BJ (cell line): ENCODE measurements at places on chromosomes 6 and 20.

GRCh38 chr6:120899932-120900331 lies 434.3 kb downstream of the TBC1D32 start:
- DNase-seq = no peak

DNA sequence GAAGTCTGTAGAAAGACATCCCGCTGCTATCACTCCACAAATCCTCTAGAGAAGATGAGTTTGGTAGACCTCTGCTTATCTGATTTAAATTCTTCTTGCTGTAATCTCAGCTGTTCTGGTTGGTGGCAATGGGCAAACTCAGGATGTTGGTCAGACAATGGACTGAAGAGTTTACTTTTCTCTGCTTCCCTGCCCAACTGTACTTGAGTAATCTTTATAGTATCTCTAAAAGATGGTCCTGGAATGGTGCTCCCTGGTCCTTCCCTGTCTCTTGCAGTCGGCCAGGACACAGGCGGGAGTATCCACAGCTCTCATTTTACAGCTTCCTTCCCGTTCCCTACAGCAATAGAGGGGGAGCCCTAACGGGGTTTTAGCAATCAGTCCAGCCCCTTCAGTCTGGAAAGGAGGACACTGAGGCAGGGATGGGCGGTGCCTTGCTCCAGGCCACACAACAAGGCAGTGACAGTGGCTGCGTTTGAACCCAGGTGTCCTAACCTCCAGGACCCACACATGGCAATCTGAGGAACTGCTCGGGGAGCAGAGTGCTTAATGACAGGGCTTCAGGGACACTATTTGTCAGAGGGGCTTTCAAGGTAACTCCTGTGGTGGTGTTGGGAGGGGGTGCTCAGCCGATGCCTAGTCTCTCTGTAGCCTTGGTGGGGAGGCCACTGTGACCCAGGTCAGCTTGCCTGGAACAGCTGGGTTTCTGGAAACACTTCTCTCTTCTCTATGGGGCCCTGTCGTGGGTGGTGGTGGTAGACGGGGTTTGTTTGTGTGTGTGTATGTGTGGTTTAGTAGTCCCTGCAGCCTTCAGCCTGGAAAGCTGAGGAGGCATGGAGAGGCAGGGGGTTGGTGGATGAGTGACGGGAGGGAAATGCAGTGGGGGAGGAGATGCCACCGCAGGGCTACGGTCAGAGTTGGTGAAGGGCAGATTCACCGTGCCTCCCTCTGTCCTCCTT lies 9.5 kb upstream of the VEGFA start:
- DNase-seq = no peak

- no peak for DNase-seq
Measured at GRCh38 chr20:11128220-11128718, 454.5 kb upstream of the JAG1 start.

DNA sequence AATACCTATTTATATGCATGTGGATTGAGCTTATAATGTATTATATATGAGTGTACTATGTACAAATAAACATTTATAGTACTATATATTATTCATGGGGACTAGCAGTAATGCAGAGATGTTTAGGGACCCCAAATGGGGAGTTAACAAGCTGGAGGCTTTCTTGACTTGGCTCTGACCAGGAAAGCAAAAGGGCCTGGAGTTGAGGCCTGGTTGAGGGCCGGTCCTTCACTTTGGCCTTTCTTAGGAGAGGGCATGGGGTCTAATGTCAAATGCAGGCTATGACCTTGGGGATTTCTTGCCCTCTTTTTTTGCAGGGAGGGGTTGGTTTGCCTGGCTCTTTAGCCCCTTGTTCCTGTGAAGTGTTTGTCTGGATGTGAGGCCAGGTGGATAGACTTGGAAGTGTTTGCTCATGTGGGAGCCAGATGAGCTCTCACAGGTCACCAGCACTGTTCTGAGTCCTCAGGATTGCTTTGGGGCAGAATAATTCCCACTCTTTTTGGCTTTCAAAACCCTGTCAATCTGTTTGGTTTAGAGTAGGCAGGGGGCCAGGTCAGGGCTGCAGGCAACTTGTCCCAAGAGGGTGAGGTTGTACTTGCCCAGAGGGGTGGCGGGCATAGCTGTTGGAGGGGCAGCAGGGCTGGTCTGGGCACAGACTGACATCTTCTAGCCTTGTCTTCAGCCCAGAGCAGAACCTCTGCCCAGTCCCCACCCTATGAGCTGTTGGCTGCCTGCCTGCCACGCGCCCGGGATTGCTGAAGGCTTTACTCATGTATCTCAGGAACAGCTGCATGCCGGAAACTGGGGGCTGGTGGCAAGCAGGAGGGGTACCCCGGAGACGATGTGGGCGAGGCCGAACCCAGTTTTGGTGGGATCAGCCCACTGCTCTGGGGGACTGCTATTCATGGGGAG lies 14.6 kb downstream of the TJAP1 start:
- no peak for DNase-seq

- DNase-seq = no peak
Measured at GRCh38 chr6:127119102-127120022, 891 bp downstream of the RSPO3 start.

DNA sequence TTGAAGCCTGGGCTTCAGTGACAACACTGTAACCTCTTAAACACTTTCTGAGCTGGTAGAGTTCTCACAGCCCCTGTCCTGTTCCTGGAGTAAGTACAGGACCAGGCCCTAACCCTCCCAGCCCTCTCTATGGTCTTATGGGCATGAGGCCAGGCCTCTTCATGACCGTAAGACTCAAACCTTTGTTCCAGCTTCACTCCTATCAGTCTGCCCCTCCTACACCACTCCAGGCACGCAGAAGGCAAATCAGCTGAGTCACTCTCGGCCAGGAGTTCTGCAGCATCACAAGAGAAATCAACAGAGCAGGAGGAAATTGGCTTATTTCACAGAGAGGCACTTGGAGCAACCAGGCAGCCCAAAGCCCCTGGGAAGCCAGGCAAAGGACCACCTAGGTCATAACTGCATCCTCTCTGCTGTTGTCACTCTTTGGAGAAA lies 25.3 kb upstream of the CHD6 start:
- DNase-seq = no peak

DNA sequence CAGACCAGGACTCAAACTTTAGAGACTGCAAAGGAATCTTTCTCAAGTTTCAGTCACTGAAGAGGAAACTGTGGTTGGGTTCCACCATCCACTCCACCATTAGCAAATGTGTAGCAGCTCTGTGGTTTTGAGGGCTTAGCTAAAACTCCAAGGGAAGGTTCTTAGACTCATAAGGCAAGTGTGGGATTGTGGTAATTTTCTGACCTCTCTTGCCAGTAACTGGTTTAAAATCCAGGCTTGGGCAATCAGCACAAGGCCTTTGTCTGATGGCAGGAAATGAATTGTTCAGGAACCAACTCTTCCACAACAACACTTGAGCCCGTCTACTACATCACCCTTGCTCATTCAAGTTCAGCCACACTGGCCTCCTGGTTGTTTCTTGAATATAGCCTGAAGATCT lies 68.6 kb upstream of the FBXL4 start:
- no peak for DNase-seq

DNA sequence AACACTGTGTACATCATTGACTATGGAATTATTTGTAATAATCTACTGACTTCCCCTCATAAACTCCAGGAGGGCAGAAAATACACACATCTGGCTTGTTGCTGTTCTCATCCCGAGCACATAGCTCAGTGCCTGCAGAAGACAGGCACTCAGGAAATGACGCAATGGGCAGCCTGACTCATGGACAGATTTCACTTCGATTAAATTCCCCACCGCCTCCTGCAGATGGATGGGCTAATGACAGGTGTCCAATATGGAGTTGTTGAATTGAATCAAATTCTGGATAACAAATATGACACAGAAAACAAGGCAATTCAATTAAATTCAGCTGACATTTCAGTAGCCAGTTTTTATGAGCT lies 9.1 kb downstream of the ANKRD60 start:
- peak; percentile 45 for DNase-seq

- peak; percentile 45 for DNase-seq
Measured at GRCh38 chr20:46784436-46785127, 75.1 kb downstream of the SLC2A10 start.

GRCh38 chr6:97123112-97123511 lies 159.9 kb downstream of the MMS22L start:
- no peak for DNase-seq

- DNase-seq = no peak
Measured at GRCh38 chr20:13322198-13322597, 101.1 kb downstream of the ISM1 start.

DNA sequence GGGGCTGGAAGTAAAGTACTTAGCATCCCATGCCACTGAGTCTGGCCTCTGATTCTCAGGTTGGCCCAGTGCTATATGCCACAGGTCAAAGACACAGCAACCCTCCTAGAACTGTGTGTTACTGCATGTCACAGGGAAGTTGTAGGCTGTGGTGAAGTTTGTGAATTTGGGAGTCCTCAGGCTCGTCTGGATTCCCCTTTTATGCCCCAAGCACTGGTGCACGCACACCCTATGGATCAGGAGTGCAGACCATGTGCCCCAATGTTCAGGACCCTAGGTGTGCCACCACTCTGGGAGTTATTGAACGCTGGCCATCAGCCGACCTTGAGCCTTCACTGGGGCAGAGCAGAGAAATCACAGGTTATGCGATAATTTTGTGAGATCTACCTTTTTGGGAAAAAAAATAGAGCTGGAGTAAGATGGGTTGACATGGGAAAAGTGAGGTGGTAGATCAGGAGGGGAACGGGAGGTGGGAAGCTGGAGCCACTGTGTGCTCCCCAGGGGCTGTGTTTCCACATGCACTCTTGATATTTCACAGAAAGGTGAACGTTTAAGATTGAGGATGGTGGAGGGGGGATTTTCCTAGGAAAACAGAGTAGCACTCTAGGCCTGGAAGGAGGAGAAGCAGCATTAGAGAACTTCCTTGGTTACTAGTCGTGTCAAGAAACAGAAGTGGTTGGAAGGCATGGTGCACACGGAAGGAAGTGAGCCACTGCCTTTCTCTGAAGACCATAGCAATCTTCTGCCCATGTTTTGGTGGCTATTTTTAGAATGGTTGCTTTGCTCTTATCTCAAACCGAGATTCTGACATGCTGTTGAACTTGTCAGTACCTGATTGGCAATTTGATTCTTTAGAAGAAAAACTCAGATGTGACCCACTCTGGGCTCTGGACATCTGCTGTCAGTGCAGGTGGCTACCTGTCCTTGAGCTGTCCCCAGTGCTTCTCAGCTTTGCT lies 44.1 kb downstream of the DUSP22 start:
- no peak for DNase-seq

DNA sequence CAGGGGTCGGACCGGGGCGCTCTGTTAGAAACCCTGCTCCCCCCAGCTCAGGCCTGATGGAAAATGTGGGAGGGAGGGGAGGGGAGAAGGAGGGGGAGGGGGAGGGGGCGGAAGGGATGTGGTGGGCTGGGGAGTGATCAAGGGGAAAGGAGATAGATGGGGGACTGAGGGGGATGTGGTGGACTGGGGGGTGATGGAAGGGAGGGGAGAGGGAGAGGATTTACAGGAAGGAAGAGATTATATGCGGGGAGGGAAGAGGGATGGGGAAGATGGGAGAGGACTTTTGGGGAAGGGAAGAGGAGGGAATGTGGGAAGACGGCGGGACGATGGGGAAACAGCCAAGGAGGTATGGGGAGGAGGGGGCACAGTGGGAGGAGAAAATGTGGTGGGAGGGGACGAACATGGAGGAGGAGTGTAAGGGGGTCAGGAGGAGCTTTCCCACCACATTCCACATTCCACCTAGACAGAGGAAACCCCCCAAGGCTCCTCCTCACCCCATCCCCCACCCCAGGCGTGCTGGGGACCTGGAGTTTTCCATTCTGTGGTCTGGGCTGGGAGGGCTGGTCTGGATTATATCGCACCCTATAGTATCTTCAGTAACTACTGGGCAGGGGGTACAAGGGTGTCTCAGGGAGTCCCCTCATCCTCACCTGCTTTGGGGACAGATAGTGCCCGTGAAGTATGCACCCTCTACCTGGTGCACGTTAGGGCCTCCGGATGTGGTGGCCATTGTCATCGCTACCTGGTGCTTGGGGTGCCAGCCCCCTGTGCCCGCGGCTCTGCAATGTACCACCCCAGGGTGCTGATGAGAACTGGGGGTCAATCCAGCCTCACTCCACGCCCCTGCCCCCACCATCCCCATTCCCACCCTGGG lies 578 bp upstream of the PTGIS start:
- DNase-seq = no peak

DNA sequence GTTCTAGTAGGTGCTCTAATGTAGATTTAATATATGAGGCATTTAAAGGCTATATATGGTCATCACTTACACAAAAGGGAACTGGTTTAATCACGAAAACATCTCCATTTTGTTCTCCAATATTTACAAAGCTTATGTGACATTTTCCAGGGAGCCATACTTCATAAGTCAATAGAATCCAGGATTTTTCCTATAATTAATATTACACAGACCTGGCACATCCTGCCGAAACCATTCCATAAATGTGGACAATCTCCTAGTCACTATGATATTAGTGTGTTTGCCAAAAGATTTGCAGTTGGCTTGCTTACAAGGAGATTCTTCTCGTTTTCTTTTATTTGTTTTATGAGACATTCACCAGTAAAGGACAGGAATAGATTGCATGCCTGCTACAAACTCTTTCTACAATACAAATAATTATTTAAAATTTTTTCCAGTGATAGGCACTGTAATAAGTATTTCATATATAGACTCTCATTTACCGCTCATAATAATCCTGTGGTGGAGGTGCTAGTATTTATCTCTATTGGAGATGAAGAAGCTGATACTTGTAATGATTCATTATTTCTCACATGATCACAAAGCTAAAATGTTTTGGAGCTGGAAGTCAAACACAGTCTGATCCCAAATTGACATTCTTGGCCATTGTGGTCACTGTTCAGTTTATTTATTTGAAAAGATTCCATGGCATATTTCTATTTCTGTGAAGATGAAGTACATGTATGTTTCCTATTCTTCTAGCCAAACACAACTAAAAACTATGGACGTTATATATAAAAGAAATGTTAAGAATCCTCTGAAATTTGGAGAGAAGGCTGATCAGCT lies 597.0 kb downstream of the HTR1B start:
- DNase-seq = no peak

DNA sequence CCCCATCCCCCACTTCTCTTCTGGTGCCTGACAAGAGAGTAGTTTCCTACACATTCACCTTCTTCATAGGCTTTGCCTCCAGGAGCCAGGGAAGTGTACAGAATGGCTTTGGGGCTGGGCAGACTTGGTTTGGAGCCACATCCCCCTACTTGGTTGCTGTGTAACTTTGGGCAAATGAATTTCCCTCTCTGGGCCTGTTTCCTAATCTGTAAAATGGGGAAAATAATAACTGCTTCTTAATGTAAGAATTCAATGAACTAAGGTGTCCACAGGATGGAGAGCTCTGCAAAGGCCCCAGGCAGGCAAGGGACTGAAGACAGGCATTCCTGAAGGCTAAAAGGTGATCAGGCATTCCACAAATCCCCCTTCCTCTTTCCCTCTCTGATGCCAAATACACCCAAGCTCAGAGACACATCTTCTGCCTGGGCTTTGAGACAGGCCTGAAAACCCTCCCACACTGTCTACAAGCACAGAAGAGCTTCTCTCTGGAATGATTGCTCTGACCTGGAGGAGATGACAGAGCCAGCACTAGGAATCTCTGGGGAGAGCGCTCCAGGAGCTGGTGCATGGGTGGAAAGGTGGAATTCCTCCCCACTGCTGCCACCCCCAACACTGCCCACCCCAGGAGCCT lies 6.9 kb upstream of the C20orf203 start:
- DNase-seq = no peak

- DNase-seq = no peak
Measured at GRCh38 chr20:48592107-48592940, 235.5 kb downstream of the PREX1 start.
